ENCODE measurements at places on chromosomes 4 and X.

DNA sequence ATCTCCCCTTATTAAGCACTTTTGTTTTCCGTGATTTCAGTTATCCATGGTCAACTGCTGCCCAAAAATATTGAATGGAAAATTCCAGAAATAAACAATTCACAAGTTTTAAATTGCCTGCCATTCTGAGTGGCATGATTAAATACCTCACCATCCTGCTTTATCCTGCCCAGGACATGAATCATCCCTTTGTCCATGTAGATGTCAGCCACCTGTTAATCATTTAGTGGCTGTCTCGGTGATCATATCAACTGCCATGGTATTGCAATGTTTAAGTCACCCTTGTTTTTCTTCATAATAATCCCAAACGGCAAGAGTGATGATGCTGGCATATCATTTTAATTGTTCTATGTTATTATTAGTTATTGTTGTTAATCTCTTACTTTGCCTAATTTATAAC is 79.8 kb upstream of the LHFPL1 start:
- peak; percentile 58 for DNase-seq

- DNase-seq, result no peak
Measured at GRCh38 chr4:157312702-157313101, 92.2 kb downstream of the GRIA2 start.

- DNase-seq, result no peak
Measured at GRCh38 chr4:40888933-40889332, 139.2 kb downstream of the NSUN7 start.

GRCh38 chr4:28913466-28913865 is 1806.7 kb upstream of the PCDH7 start:
- no peak for DNase-seq

DNA sequence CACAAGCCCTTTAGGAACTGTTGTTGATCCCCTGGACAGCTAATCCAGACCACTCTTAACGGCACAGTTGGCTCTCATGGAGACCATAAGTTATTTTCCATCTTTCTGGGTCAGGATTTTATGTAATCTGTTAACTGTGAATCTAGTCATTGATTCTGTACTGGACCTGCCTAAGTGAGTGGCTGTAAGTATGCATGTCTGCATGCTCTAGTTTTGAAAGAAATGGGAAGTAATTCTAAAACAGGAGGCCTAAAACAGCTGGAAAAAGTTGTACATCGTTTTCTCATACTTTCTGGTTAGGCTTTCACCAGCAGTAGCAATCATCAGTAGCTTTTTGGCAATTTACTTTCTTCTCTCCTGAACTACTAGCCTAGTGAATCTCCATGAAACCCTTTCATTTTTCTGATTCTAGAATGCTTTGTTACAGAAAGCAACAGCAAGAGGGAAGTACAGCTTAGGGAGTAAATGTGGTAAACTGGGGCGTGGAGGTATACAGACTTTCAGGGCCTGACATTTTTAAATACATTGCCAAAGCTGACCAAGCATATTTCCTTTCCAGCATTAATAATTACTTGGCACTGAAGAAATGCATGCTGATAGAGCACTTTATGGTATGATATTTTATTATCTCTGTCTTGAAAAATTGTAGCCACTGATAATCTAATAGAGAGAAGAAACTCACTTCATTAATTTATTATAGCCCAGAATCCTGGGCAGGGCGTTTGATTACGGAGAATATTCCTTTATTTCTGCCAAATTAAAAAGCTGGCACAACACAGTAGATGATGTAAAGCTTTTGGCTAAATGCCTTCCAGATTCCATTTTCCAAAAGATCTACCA is 202.7 kb downstream of the BANK1 start:
- DNase-seq, result no peak

- DNase-seq, result peak; percentile 78
Measured at GRCh38 chr4:102344954-102345794, at the start of gene SLC39A8. Gene SLC39A8 (minus strand): TSS chr4:102345482. CDS start chr4:102344662, 820 bp downstream.

DNA sequence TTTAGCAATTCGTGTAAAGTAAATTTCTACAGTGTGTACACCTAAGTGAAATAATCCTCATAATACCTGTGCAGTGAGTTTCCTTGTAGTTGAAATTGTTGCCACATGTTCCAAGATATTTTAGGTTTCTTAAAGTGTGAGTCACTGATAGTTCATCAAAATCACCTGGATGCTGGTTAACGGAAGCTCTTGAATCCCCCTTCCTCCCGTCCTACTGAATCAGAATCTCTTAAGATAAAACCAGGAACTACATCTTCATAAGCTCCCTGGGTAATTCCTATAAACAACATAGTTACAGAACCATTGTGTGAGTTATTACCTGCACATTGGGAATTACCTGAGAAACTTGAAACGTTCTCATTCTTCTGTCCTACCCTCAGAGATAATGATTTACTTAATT is 197.4 kb upstream of the HS3ST1 start:
- no peak for DNase-seq

DNA sequence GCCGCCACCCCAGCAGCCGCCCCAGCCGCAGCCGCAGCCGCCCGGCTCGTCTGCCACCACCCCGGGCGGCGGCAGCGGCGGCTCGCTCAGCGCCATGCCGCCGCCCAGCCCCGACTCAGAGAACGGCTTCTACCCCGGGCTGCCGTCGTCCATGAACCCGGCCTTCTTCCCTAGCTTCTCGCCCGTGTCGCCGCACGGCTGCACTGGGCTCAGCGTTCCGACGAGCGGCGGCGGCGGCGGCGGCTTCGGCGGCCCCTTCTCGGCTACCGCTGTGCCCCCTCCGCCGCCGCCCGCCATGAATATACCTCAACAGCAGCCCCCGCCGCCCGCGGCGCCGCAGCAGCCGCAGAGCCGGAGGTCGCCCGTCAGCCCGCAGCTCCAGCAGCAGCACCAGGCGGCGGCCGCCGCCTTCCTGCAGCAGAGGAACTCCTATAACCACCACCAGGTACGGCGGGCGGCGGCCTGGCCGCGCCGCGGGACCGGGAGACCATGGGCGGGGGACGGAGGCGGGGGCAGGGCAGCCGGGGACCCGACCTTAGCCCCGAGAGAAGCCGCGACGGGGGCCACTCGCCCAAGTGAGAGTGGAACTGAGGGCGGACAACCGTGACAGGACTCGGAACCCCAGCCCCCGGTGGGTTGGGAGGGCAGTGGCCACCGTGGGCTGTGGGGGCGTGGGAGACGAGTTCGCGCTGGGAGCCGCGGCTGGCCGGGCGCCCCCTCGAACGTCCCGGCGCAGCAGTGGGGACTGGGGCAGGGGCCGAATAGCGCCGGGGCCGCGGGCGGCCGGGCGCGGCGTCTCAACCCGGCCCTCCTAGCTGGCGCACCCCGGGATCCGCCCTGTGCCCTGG is 1.8 kb downstream of the CPEB2 start:
- DNase-seq, result no peak

GRCh38 chr4:79042079-79042674 is 102.9 kb upstream of the PAQR3 start:
- DNase-seq, result peak; percentile 9

DNA sequence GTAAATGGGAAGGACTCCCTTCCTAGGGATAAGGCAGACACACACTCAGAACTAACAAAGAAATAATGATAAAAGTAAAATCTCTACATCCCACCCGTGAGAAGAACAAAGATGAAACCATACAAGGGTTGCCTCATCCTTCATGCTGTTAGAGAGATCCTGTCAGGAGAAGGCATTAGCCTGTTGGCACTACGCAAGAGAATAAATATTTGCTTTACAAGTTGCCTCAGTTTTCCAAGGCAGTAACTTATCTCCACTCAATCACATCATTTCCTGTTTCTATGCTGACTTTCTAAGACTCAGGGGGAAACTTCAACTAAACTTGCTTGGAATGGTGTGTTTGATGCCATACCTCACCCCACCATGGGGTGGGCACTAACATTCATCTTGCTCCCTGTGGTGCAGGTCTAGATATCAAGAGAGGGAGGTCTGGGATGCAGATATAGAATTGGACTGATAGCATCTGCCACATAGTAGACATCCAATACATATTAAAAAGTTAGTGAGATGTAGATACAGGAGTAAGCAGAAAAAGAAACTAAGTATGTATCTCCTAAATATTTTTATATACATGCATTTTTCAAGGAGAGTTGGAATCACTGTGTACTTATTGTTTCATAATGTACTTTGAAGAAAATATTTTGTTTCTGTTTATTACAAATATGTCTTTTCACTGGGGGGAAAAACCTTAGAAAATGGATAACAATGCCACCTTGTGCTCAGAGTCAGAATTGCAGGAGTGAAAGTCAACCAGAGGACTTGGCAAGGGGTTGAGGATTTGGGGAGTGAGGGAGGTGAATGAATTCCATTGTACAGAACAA is 57.2 kb upstream of the BEX4 start:
- DNase-seq, result no peak

GRCh38 chr4:148366251-148366650 is 76.0 kb downstream of the NR3C2 start:
- DNase-seq, result no peak

DNA sequence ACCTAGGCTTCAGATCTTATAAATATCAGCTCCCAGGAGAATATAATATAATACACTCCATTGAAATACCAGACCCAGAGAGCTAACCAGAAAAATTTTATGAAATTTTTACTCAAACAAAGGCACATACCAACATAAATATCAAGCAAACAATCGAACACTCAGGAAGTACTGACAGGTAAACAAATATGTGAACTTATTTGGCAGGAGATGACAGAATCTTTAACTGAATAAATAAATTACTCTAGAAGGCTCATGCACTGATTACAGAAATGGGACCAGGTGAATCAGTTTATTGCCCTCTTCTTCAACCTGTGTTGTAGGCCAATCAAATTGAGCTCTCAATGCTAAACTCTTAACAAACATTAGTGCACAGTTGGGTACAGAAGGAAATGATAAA is 225.2 kb upstream of the PABPC4L start:
- DNase-seq, result no peak

GRCh38 chr4:113772319-113772718 is 10.8 kb upstream of the CAMK2D start:
- no peak for DNase-seq

DNA sequence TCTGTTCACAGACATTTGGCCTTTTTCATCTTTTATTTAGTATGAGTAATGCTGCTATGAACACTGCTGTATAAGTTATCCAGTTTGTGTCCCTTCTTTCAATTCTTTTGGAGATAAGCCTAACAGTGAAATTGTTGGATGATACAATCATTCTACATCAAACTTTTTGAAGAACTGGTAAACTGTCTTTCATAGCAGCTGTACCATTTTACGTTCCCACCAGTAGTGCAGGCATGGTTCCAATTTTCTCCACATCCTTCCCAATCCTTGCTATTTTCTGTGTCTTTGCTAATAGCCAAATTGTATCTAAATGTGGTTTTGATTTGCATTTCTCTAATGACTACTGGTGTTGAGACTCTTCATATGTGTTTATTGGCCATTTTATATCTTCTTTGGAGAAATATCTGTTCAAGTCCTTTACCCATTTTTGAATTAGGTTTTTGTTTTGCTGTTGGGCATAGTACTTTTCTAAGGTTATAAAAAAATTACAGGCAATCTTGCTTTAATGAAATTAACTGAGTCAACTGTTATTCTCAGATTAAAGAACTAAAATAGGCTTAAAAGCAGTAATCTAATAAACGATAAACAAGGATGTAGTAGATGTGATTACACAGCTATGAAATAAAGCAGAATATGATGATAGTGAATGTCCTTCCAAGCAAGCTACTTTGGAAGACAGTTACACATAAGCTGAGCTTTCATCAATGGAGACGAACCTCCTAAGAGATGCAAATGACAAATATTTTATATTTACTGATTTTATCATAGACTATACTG is 57.2 kb downstream of the FBXW7 start:
- DNase-seq, result no peak

- DNase-seq, result no peak
Measured at GRCh38 chr4:153877898-153878297, 89.0 kb upstream of the SFRP2 start.

DNA sequence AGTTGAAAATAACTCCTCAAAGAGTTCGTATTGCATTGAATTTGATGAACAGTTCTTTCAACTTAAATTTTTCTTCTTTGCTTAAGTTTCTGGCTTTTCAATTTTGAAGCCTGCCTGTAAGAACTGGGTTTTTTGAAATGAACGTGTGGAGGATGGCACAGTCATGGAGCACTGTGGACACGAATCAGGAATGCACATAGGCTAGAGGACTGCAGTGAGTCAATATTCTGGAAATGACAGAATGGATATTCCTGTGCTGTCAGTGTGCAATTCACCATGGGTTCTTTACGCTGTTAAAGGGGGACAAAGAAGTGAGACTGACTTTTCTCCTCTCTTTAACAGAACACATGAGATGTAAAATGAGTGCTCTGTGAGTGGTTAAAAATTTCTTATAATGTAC is 368.0 kb upstream of the AGA start:
- no peak for DNase-seq

GRCh38 chr4:111210595-111210994 is 587.7 kb upstream of the PITX2 start:
- no peak for DNase-seq

GRCh38 chrX:144040793-144041192 is 156.9 kb downstream of the UBE2NL start:
- DNase-seq, result no peak

DNA sequence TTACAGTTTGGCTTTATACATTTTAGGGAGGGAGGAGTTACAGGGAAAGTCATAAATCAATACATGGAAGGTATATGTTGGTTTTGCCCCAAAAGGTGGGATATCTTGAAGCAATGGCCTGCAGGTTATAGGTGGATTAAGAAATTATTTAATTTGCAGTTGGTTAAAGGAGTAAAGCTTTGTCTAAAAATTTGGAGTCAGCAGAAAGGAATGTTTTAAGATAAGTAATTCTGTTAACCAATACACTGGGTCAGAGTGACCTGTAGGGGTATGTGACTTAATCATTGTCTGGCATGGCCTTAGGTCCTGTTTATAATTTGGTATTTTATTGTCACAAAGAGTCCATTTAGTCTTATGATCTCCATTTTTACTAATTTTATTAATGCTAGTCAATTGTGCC is 115.0 kb downstream of the AGTR2 start:
- no peak for DNase-seq

DNA sequence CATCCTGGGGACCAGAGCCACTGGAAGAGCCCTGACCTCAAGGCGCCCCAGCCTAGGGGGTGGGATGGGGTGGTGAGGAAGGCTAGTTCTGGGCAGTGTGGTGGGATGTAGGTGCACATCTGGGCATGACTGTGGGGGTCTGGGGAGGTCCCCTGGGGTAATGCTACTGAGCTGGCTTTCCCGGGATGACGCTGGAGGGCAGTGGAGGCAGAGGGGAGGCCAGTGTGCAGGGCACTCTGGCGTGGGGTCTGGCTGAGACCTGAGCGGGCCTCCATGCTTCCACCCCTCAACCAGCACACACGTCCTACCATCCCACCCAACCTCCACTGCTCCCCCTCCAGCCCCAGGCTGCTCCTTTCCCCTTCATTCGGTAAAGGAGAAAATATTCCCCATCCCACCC is 4.8 kb upstream of the SH3BP2 start:
- no peak for DNase-seq

- no peak for DNase-seq
Measured at GRCh38 chr4:176383273-176384077, 63.7 kb downstream of the SPCS3 start.

DNA sequence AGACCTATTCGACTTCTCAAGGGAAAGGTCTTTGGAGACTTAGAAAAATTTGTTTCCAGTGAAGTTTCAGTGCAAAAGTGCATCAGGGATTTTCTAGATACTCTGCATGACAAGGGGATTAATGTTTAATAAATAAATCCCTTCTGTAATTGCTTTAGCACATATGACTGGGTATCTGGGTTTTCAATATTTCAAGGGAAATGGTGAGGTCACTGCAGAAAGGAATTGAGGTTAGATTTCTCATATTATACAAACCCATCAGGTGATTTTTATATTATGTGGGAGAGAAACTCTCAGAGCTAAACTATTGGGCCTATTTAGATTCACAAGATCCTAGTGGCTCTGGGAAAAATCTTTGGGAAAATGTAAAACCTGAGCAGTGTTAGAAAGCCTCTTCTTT is 48.3 kb upstream of the SLC4A4 start:
- no peak for DNase-seq
